ENCODE measurements at places on chromosomes 6 and 20.
A peak's percentile ranks its signal among the peaks of the same experiment; 100 is the strongest.

GRCh38 chr20:59004763-59005522, 2.1 kb downstream of the CTSZ start:
- no peak for DNase-seq

DNA sequence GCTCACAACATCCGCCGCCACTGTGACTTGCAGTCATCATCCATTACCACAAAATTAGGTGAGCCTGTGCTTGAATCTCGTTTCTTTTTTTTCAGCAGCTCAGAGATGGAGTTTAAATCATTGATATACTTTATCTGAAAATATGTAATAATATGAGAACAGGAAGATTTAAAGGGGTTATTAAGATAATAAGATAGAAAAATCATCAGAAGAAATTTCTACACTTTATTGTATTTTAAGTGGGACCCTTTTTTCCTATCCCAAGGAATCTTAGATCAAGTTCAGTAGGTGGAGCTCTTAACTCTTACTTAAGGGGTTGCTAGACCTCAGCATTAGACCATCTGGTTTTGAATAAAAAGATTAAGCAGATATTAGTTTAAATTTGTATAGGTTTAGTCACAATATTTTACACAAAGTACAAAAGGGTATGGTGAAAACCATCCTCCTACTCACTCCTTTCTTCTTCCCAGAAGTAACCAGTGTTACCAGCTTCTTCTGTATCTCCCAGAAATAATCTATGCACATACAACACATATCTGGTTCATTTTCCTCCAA, 9.4 kb upstream of the NCOA7 start:
- DNase-seq, result no peak

- no peak for DNase-seq
These were observed 15.9 kb downstream of the CUL7 start for GRCh38 chr6:43037706-43038105.

DNA sequence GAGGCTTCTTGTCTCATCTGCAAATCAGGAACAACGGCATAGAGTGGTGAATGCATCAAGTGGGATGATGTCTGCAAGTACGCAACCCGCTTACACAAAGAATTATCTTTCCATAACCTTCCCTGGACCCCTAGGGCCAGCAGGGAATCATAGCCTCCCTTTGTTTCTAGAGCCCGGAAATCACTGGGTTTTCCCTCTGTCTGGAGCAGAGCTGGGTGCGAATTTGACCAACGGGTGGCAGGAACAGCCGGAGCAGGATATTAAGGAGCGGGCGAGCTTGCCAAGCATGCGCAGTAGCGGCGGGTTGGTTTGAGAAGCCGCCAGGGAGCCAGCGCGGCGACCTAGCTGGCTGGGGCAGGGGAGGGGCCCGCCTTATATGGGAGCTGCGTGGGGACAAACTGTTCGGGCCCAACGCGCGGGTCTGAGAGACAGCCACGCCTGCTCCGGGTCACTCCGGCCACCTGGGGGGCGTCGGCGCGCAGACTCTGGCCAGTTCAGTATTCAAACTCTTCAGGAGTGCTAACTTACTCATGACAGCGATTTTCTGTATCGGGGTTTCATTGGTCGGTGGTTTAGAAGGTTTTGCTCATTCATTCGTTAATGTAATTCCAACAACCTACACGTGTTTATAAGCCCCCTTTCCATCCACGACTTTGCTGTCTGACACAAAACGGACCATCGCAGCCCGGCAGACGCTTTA, 1.6 kb upstream of the KIF16B start:
- peak; percentile 70 for DNase-seq

GRCh38 chr6:52992980-52993920, 1.8 kb downstream of the GSTA4 start:
- DNase-seq, result no peak

GRCh38 chr6:41878961-41879405, 16.2 kb downstream of the USP49 start:
- no peak for DNase-seq

DNA sequence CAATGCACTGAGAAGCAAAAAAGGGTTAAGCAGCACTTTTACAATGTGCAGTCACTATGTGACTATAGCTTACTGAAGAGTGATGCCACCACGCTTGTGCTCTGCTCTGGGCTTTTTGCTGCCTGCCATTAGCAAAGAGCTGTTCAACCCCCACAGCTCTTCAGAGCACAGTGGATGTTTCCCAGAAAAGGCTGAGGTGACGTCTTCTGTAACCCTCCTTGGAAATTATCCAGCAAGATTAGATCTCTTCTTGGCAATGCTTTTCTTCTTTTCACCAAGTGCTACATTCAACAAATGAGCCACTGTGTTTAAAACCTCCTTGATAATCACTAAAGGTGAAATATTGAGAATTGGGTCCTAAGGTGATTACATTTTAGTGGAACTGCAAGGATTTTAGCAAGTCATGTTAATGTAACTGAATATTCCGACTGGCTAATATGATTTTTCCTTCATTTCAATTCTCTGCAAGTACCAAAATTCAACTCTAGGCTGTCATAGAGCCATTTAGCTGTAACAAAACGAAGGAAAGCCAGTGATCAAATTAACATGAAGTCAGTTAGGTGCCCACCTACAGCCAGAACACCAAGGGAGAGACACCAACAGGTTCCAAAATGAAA, 34.9 kb downstream of the ELOVL5 start:
- no peak for DNase-seq

DNA sequence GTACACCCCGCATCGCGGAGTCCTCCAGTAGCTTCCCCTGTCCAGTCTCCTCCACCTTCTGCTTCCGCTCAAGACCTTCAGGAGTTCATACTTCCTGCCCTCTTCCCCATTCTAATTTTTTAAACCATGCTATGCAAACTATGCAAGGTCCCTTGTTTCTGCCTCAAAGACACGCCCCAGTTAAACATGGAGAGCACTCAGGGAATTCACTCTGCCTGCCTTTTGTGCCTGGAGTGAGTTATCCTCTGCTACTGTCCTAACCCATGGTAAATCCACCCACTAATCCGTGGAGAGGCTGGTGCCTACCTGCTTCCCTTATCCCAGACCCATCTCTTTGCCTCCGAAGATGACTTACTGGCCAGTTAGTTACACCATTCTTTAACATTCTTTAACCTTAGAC, 473.7 kb upstream of the JARID2 start:
- no peak for DNase-seq

- no peak for DNase-seq
These were observed 21.9 kb downstream of the FBXL4 start for GRCh38 chr6:98925831-98926230.

GRCh38 chr6:143616741-143617140, 61.0 kb upstream of the PHACTR2 start:
- DNase-seq, result no peak

DNA sequence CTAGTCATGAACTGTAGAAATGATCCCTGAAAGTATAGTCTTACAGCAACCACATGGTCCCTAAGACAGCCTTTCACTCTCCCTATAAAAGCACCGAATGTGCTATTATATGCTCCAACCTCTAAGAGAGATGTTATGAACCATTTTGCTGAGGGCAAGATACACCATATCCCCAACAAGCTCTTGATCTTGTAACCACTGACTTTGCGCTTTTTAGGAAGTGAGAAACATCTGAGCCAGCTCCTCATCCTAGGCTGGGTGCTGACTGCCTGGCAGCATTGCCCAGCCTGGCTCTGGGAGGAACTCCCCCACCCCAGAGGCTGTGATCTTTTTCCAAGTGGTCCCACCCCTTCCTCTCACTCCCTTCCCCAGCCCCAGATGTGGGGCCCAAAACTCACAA, 3.1 kb upstream of the EMILIN3 start:
- no peak for DNase-seq

- DNase-seq, result no peak
These were observed 70.2 kb upstream of the SLC4A11 start for GRCh38 chr20:3309226-3309625.

DNA sequence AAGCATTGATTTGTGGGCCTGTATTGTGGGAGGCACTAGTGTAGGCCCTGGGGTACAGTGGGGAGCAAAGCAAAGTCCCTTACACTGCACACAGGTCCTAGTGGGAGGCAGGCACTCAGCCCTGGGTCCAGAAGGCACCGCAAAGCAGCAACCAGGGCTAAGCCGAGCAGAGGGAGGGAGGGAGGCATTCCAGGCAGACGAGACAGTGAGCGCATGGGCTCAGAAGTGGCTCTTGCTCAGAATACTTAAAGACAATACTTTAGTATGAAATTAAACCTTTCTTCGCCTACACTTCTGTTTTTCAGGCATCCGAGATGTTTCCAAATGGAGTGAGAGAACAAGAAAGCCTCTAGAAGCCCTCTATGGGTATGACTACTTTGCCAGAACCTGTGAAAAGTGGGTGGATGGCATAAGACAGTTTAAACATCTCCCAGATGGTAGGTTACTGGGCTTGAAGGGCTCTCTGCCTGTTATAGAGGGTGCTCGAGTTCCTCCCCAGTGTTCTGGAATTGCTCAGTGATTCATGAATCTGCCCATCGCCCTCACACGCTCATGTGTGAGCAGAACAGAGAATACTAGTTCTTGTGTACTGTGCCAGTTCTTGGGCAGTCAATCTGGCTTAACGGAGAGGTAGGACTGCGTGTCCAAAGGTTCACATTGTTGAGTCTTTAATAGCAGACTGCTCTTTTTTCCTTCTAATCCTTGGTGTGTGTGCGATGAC, 18.7 kb downstream of the BPHL start:
- DNase-seq, result no peak

DNA sequence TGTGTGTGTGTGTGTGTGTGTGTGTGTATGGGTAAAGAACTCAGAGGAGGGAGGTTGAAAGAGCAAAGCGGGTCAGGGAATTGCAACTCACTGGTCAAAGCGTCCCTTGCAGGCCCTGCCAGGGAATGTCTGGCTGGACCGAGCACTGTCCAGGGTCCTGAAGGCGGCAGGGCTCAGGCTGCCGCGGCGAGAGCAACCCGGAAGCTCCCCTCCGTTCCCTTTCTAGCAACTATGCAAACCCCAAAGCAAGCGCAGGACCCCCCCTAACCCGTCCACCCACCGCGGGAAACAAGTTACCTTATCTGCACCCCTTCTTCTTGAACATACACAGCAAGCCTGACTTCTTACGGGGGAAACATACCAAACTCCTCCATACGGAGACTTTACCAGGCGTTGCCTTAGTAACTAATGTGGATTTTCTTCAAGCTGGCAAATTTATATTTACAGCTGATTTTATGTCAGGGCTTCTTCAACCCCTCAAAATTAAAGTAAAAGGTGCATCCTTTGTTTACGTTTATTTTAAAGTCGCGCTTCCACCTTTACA, 538 bp upstream of the GRM1 start:
- no peak for DNase-seq

- DNase-seq, result no peak
These were observed 41.8 kb downstream of the RBM38 start for GRCh38 chr20:57432862-57433491.

- no peak for DNase-seq
These were observed 629.8 kb downstream of the CDH26 start for GRCh38 chr20:60587986-60588385.

DNA sequence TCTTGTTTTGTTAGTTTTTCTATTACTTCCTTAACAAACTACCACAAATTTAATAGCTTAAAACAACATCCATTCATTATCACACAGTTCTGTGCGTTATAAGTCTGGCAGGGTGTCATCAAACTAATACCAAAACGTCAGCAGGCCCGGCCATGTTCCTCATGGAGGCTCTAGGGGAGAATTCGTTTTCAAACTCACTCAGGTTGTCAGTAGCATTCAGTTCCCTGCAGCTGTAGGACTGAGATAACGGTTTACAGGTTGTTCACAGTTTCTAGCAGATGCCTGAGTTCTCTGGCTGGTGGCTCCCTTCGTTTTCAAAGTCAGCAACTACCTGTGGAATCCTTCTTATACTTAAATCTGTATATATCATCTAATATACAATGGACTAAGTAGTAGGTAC, 72.5 kb upstream of the PRSS16 start:
- no peak for DNase-seq

Data from NCI-H1930 (cell line).